Spleen (tissue), 13 donors: ENCODE measurements at places on chromosomes 3 and 15.

GRCh38 chr3:35663471-35663870 is 24.1 kb downstream of the ARPP21 start:
- no peak for DNase-seq

- no peak for DNase-seq
Observed at GRCh38 chr15:99592145-99592791, 26.5 kb downstream of the MEF2A start.

GRCh38 chr3:87233805-87234204 is 6.7 kb downstream of the CHMP2B start:
- DNase-seq = no peak

GRCh38 chr3:78871048-78871447 is 896.8 kb downstream of the ROBO1 start:
- no peak for DNase-seq

DNA sequence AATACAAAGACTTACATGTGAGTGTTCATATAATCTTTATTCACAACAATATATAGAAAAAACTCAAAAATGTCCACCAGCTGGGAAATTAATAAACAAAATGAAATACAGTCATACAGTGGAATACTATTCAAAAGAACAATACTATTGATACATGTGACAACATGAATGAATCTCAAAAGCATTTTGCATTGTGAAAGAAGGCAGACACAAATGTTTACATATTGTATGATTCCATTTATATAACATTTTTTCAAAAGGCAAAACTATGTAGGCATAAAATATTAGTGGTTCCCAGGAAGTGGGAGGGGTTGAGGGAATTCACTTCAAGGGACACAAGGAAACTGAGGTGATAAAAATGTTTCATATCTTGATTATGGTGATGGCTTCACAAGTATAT is 303.2 kb downstream of the CTNNB1 start:
- no peak for DNase-seq

GRCh38 chr15:67744331-67745072 is 80.8 kb upstream of the SKOR1 start:
- no peak for DNase-seq

DNA sequence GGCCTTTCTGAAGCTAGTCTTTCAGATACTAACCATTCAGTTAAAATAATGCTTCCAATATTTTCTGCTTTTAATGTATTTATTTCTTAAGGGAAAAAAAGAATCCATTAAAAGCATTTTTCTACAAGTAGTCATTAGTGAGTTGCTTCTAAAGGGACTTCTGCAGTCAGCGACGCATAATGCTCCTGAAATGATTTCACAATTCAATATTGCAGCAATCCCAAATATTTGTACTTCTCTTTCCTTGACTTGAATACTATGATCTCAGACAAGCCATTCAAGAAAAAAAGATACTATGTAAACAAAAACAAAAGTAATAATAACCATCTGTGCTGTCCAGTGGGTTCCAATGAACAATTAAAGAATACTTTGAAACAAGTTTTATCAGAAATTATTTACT is 681.0 kb downstream of the DIPK2A start:
- DNase-seq = no peak

- DNase-seq = no peak
Observed at GRCh38 chr3:71120012-71120411, 463.5 kb downstream of the FOXP1 start.

- DNase-seq = no peak
Observed at GRCh38 chr3:177589911-177590381, 392.7 kb upstream of the TBL1XR1 start.

DNA sequence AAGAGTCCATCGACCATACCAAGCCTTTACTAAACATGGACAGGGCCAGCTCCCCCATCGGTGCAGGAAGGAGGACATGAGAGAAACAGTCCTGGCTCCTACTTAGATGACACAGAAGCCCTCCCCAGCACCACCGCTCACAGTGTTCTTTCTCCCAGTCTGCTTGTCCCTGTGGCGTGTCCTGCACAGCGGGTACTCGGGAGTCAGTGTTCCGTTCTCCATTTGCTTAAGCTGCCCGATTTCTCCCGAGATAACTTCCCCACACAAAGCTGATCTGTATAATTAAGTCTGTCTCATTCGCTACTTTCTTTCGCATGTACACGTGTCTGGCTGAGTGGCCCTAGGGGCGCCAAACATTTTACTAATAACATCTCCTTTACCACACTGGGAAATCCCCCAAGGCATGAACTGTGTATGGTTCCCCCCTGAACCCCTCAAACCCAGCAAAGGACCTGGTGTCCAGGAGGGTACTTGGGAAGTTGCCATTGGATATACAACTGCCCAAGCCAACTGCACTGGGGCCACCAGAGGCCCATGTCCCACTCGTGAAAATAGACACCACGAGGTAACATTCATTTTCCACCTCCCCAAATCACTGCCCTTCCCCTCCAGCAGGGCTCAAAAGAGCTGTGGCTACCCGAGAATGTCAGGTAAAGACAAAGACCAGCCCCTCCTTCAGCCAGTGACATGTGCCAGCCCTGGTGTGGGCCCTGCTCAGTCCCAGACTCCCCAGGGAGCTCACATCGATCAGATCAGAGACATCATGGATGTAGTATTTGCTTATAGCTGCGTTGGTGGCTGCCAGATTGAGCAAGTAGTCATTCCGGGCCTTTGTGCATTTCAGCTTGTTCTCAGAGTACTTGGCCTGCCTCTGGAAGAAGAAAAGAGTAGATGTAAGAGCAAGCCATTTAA is 96.5 kb upstream of the RAD18 start:
- no peak for DNase-seq

- DNase-seq = no peak
Observed at GRCh38 chr3:156626104-156626503, 48.3 kb upstream of the TIPARP start.

DNA sequence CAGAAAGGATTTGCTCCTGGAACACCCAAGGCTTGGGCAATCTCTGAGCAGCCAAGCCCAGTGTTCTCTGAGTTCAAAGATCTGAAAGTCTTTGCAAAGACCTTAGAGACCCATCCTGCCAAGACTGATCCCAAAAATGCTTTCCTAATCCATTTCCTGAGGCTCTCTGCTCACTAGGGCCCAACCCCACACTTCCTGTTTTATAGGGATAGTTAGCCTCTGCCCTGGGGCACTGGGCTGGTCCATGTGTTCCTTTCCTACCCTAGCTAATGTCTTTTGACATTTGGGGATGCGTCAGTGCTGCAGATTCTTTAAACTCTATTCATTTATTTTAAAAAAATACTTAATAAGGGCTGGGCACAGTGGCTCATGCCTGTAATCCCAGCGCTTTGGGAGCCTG is 372.7 kb downstream of the ROBO2 start:
- no peak for DNase-seq

DNA sequence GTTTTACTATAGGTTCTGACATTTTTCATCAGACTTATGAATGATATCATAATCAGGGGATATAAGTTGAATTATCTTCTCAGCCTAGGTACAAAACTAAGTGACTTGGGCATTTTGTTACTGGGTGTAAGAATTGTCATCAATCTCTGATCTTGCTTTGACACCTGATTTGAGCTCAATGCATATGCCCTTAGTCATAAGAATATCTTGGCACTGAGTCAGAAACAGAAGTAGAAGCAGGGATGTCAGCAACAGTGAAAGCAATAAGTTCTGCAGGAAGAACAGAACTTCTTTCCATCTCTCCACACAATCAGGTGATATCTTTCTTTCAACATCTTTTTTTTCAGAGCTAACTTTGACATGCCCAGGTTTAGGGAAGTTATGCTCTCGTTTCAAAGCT is 14.6 kb downstream of the SLITRK3 start:
- no peak for DNase-seq
